CMK (cell line): ENCODE measurements at places on chromosomes 7 and 10.

DNA sequence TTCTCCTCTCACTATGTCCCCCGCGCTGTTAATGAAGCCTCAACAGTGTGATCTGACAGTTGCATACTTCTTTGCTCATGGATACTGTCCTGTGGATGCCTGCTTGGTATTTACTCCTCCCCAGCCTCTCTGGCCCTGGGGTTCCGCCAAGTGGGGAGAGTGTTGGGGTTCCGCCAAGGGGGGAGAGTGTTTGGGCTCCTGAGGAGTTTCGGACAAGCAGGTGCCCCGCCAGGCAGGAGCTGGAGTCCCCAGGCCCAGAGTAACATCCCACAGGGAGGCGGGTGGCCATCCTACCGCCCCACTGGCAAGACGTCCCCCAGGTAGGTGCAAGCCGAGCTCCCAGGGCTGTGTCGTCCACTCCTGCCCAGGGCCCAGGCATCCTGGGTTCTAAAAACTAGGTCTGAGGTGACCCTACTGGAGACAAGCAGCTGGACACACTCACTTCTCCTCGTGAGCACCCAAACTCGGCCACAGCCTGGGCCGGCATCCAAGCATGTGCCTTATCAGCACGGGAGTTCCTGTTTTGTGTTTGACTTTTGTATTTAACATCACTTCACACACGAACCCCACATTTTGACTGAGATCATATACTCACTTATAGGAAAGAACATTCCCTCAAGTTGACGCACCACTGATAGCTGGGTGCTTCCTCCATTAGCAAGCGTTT is 34.2 kb downstream of the CAMK2B start:
- DNase-seq, result peak; percentile 12

- DNase-seq, result no peak
Measured at GRCh38 chr10:131779661-131780394, 121.0 kb upstream of the PPP2R2D start.

DNA sequence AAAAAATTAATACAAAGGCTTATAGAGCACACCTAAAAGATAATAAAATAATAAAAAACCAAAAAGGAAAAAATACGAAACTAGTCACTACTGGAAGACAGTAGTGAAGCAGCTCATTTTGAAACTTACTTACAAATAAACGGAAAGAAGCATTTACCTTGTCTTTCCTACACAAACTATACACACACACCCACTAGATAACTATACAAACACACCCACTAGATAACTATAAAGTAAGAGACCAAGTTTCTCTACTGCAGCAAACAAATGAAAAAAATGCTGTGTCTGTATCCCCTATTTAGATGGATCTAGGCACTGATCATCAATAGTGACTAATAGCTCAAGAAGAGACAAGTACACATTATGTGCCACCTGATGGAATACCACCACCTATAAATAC is 49.2 kb downstream of the KIF5B start:
- no peak for DNase-seq

GRCh38 chr7:74615933-74616780 is 41.4 kb upstream of the GTF2I start:
- DNase-seq, result no peak

- DNase-seq, result no peak
Measured at GRCh38 chr10:101394524-101395133, 40.7 kb downstream of the BTRC start.

GRCh38 chr7:12320241-12320986 is 83.3 kb downstream of the VWDE start:
- no peak for DNase-seq

DNA sequence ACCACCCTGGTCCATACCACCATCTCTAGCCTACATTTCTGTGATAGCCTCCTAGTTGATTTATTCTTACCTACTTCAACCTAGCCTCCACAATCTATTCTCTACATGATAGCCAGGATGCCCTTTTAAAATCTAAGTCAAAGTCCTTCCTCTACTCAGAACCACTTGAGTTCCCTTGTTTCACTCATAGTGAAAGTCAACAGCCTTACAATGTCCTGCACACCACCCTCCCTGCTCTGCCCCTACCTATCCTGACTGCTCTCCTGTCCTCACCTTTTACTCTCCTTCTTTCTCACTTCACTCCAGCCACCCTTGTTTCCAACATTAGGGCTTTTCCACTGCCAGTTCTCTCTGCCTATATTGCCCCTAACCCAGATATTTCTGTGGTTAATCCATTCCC is 146.7 kb downstream of the GRM3 start:
- no peak for DNase-seq

DNA sequence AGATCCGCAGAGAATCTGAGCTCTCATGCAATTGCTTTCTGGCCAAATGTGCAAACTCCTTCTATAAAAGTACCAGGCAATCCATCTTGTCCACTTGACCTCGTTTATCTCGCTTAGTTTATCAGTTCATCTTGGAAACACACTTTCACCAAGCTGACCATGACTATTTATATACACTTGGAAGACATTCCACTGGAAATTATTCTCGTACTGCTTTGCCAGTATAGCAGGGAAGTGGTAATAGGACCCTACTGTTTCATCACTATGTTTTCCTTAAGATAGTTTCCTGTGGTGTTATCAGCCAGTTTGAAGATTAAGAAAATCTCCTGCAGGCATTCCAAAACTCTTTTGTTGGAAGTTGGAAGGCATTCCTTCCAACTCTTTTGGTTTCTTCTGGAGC is 115.3 kb upstream of the FAM171A1 start:
- no peak for DNase-seq

DNA sequence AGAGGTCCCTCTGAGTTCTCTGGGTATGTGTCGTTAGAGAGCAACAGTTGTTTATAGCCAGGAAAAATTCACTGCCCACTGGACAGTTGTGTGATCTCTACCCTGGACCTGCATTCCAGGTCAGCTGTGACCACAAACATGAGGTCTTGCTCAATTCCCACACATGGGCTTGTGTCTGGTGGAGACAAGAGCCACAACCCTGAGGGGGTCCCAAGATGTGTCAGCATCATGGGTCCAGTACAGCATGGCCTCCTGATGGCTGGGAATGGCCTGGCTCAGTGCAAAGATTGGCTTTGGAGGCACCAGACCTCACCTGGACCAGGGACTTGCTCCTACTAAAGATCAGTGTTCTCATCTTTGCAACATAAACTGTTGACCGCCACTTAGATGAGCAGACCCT is 751.6 kb downstream of the GRID1 start:
- no peak for DNase-seq

DNA sequence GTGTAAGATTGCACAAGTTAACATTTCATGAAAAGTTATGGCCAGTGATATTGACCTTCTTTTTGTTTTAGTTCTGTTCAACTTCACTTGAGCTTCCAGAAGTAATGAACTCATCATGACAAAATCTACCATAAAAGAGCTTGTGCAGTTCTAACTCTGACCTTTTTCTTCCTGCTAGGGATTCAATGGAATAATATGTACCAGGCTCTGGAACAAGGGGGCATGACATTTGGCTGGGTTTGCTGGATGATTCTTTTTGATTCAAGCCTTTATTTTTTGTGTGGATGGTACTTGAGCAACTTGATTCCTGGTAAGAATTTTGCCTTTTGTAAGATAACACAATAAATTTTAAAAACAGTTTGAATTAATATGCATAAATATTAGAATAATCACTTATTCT is 205.0 kb downstream of the ABCA13 start:
- no peak for DNase-seq

DNA sequence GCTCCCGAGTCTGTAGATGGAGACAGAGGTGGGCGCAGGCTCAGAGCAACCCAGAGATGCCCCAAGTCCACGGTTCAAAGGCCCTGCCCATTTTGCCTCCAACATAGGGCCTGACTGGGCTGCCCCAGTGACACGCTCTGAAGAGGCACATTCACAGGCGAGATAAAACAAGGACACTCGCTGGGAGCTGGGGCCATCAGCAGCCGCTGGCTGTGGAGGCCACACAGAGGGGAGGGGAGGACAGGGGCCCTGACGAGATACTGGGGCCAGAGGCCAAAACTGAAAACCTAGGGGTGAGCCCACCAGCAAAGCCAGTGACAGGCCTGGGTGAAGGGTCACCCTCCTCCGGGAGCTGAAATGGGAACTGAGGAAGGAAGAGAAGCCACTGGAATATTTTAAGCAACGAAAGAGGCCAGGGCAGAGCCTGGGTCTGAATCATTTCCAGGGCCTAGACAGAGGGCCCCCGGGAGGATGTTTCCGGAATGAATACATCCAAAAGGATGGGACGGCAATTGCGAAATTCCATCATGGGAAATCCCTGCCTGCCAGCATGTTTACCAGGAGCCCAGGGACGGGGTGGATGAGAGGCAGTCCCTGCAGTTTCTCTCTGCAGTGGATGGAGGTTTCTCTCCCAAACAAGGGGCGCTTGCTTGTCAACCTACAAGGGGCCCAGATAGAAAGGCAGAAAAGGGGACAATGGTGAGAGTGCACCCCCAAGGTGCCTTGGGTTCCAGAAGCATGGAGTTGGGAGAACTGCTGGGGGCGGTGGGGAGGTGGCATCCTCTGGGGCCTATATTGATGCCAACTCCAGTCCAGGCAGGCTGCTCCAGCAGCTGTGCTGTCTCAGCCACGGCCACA is 29.0 kb upstream of the HSPA12A start:
- DNase-seq, result no peak

GRCh38 chr10:131982185-131982756 is 548 bp upstream of the BNIP3 start:
- DNase-seq, result no peak

DNA sequence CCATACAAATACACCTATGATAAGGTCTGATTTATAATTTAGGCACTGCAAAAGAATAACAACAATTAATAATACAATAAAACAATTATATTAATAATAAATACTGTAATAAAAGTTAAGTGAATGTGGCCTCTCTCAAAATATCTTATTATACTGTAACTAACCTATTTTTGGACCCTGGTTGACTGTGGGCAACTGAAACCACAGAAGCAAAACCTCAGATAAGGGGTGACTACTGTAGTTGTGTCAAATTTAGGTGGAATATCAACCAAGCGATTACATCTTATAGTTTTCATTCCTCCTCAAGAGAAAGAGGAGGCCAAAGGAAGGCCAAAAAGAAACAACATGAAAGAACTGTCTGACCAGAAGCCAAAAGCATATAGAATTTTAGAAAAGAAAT is 103.9 kb downstream of the SKAP2 start:
- DNase-seq, result no peak

DNA sequence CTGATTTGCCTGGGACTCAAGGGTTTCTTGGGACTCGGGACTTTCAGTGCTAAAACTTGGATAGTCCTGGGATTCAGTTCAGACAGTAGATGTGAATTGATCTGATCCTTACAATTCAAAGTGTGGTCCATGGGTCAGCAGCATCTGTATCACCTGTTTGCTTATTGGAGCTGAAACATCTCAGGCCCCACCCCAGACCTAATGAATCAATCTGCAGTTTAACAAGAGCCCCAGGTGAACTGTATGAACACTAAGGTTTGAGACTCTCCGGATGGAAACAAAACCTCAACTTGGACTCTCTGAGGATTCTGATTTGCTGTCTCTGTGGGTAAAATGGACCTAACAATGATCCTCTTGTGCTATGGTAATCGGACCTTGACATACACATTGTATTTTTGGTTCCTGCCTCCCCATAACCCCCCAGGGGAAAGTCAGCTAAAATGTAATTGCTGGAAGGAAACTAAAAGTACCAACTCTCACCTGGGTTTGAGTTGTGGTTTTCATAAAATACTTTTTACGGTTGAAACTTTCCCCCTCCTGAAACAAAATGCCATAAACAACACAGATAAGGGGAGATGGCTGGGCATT is 11.7 kb downstream of the CYP26A1 start:
- no peak for DNase-seq

DNA sequence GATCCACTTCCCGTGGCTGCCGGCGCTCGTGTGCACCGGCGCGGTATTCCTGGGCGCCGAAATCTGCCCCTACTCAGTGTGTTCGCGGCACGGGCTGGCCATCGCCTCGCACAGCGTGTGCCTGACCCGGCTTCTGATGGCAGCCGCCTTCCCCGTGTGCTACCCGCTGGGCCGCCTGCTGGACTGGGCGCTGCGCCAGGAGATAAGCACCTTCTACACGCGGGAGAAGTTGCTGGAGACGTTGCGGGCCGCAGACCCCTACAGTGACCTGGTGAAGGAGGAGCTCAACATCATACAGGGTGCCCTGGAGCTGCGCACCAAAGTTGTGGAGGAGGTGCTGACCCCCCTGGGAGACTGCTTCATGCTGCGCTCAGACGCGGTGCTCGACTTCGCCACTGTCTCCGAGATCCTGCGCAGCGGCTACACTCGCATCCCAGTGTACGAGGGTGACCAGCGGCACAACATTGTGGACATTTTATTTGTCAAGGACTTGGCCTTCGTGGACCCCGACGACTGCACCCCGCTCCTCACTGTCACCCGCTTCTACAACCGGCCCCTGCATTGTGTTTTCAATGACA is 1.3 kb downstream of the CNNM1 start:
- DNase-seq, result no peak

GRCh38 chr10:78416031-78417011 is 382.7 kb downstream of the RPS24 start:
- DNase-seq, result no peak

DNA sequence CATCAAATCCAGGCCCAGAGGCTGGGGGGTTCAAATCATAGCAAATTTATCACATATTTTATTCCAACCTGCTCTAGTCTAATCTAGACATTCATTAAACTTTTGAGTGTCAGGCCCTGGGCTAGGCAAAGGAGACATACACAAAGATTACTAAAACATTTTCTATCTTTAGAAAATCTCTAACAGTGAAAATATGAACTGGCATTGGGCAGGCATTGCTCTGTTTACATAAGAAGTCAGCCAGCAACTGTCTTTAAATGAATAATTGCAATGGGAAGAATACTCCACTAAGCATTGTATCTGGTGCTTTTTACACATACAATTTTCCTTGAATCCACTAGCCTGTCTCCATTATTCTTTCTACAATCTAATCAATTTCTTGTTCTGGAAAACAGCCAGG is 222.5 kb upstream of the LRRN3 start:
- no peak for DNase-seq

DNA sequence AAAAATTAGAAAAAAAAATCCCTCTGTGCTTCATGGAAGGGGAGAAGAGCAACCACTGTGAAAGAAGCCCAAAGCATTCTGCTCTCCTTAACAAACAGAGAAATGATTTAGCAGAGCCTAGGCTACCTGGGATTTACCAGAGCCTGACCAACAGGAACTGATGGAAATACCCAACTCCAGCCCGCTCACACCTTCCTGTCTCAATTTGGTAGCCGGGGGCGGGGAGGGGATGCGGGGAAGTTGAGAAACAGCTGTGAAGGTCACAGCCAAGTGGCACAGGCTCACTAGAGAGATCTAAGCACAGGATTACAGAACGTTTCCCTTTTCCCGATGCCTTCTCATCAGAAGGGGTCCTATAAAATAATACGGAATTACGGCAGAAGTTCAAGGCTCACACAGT is 17.6 kb downstream of the RSU1 start:
- DNase-seq, result no peak

GRCh38 chr7:1404460-1404809 is 54.8 kb downstream of the MICALL2 start:
- DNase-seq, result no peak

DNA sequence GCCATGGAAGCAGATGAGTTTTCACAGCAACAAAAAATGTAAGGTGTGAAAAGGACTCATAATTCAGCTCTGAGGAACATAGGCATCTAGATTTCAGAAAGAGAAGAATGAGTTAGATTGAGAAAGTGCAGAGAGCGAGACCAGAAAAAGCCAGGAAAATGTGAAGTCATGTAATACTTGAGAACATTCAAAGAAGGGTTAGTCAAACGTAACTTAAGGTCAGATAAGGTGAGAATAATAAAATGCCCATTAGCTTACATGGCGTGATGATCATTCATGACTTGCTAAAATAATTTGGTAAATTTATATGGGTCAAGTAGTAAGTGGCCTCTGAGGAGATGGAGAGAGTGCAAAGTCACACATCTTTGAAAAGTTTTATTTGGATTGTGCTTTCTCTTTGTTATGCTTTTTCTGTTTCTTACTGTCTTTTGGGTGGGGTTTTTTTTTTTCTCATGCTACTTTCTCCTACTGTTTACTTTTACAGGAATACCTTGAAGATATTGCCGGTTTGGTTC is 271.8 kb upstream of the NRG3 start:
- DNase-seq, result no peak
